ENCODE measurements at places on chromosomes 3 and 15.

- no peak for DNase-seq
Measured at GRCh38 chr3:55906896-55907295, 419.8 kb upstream of the WNT5A start.

- no peak for DNase-seq
Measured at GRCh38 chr3:73739791-73740453, 115.2 kb upstream of the PDZRN3 start.

GRCh38 chr3:112806903-112807302, 39.8 kb downstream of the CD200R1L start:
- DNase-seq = no peak

DNA sequence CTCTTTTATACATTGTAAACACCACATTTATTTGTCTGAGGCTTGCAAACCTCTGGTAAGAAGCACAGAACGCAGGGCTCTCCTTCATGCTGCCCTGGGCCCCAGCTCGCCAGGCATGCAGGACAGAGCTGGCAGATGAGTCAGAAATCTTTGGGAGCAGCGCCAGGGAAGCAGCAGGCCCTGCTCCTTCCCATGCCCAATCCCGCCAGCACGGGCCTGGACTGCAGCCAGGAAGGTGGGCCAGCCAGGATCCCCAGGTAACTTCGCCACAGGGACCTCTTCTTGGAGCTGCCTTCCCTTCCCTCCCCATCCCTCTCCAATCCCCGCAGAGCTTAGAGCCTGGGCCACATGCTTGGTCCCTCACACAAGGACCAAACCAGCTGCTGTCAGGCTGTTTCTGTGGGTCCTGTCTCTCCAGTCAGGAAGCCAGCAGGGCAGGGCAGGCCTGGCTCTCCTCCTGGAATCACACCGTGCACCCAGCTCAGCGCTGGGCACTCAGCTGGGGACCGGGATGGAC, 8.8 kb downstream of the STOML1 start:
- no peak for DNase-seq

DNA sequence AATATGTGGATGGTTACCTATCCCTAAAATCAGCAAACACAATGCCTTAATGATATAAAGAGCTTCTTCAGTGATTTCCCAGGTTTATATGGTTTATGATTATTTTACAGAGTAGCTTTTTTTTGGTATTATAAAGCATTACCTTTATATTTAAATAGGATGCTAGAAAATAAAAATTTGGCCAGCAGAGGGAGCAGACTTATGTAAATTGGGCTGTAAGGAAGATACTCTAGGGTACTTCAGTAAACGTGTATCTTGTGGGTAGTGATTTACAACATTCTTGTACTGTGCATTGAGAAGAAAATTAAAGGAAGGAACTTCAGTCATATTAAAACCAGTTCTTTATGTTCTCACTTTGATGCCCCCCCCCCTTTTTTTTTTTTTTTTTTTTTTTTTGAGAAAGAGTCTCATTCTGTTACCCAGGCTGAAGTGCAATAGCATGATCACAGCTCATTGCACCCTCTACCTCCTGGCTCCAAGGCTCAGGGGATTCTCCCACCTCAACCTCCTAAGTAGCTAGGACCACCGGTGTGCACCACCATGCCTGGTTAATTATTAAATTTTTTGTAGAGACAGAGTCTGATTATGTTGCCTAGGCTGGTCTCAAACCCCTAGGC, 167.9 kb downstream of the BBX start:
- DNase-seq = no peak

- no peak for DNase-seq
Measured at GRCh38 chr3:72319194-72320094, 528.8 kb downstream of the SHQ1 start.

GRCh38 chr3:157119369-157119951, 40.5 kb downstream of the CCNL1 start:
- peak; percentile 14 for DNase-seq

DNA sequence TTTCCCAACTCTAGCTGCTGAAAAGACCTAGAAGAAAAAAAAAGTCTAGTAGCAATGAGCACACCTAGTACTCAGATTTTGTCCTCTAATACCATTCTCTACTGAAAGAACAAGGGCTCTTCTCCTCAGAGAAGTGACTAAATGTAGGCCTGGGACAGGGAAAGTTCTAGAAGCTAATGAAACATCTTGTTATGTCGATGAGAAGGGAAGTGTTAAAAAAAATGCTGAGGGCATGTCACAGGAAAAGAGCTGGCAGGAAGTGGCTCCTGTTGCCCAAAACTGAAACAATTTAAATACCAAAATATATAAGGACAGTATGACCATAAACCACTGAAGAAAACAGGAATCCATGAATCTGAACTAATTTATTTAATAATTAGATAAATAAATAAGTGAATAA, 581.4 kb upstream of the TBL1XR1 start:
- no peak for DNase-seq

GRCh38 chr3:4885316-4885715, 93.9 kb upstream of the BHLHE40 start:
- DNase-seq = no peak

DNA sequence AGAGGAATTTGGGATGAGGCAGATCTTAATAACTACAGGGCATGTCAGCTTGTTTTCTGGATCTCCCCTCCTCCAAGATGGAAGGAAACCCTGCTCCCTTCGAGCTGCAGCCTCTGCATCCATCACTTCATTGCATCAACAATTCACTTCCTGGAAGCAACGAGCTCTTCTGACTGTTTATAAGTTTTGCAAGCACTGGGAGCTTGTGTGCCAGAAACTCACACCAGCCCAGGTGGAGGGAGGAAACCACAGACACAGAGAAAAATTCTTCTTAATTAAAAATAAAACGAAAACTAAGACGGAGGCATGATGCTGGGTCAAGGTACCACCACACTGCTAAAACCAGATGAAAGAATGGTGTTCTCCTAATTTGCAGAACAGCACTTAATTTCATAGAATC, 10.6 kb downstream of the LRIG1 start:
- no peak for DNase-seq

GRCh38 chr3:46642971-46643370, 30.6 kb downstream of the FAM240A start:
- no peak for DNase-seq

GRCh38 chr3:175476489-175476888, 617.4 kb downstream of the NAALADL2 start:
- no peak for DNase-seq

- DNase-seq = no peak
Measured at GRCh38 chr15:58019503-58020376, 45.8 kb downstream of the ALDH1A2 start.

Measured in stimulated activated naive CD4-positive, alpha-beta T cell treated with Interleukin-2 at 50 U/mL for 16 hours (primary cell).